Mammary epithelial cell (primary cell): ENCODE measurements at places on chromosomes 4 and X. TPM values are rescaled to one million over a fixed set of nuclear protein-coding genes. Genes with fewer than 3 reads are reported as not detected.

The RPS6KA6 gene
- total RNA-seq, result 5.3 and 7.8 TPM in 2 replicates

The CT83 gene
- total RNA-seq, result not detected in 2 replicates

The GRID2 gene
- not detected for total RNA-seq

The PPP2R2C gene
- 0.17 TPM for total RNA-seq

The PPEF1 gene
- not detected in 2 replicates for total RNA-seq

The HTN1 gene
- total RNA-seq, result not detected in 2 replicates

The RASL11B gene
- total RNA-seq, result 3.5 TPM

The TEX13D gene
- total RNA-seq, result not detected

The NUDT11 gene
- 14.3 TPM for total RNA-seq
